Activated CD8-positive, alpha-beta memory T cell treated with anti-CD3 and anti-CD28 coated beads, Interleukin-2, amount 10 ng/mL, durations not matched to agents 7 days and 5 days (primary cell): ENCODE measurements at places on chromosomes 16 and 17.
A peak's percentile ranks its signal among the peaks of the same experiment; 100 is the strongest.

- no peak for DNase-seq
These were observed 632 bp downstream of the BAIAP3 start for GRCh38 chr16:1333854-1334700.

DNA sequence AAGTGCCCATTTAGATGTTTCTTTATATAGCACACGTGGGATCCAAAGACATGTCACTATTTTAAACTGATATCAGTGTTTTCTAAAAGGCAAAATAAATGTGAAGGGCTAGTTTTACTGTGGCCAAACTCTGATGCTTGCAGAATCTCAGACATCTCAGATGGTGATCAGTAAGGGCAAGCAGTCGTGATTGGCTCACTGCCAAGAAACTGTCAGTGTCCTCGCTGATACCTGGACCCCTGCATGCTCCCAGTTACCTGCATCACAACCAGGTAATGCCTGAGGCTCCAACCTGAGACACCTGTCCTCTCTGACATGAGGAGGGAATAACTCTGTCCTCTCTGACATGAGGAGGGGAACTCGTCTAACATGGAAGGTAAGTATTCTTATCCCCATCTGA, 114.0 kb downstream of the SPECC1 start:
- DNase-seq: no peak

DNA sequence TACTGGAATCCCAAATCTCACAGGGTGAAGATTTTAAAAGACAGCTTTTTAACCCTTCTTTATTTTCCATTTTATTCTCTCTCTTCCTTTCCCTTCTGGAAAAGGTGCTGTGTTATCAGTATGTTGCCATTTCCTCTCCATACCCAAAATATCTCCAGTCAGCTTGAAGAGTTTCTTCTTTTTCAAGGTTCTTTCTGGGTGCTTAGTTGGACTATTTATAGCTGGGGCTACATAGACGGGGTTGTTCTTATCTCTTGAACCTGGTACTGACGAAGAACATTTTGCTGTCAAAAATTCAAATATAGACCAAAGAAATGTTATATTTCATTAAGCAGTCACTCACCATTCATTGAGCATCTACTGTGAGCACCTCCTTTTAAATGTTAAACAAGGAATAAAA, 48.6 kb downstream of the IST1 start:
- DNase-seq: no peak

- DNase-seq: no peak
These were observed 21.5 kb upstream of the SPN start for GRCh38 chr16:29641561-29641960.

GRCh38 chr16:3513892-3514583, 13.2 kb downstream of the CLUAP1 start:
- no peak for DNase-seq

DNA sequence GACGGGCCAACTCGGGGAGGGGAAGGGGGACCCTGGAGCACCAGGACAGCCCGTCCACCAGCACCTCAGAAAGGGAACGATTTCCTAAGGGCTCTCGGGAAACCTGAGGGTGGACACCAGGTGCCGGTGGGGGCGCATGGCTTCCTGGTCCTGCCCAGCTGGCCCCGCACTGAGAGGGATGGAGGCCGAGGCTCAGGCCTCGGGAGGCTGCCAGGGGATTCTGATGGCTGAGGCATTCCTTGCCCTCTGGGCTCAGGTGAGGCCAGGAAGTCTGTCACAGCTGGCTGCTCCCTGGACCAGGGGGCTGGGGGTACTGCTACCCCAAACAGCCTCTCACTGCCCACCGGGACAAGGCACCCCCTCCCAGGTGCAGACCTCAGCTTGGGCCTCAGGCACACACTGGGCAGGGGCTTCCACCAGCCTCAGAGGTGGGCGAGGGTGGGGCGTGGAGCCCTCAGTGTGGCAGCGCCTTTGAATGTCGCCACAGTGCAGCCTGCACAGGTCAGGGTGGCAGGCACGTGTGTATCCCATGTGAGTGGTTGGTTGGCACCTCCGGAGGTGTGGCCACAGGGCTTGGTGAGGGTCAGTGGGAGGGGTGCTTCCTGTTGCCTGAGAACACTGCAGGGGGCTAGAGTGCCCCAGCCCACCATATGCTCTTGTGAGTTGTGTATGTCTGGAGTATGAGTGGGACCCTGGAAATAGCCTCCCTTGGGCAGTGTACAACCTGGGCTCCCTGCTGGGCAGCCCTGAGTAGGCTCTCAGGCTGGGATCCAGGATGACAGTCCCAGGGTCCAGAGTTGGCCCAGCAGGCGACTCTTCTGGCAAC, 3.9 kb upstream of the FSCN2 start:
- no peak for DNase-seq

GRCh38 chr17:73657473-73658116, 13.3 kb upstream of the SDK2 start:
- DNase-seq: no peak

DNA sequence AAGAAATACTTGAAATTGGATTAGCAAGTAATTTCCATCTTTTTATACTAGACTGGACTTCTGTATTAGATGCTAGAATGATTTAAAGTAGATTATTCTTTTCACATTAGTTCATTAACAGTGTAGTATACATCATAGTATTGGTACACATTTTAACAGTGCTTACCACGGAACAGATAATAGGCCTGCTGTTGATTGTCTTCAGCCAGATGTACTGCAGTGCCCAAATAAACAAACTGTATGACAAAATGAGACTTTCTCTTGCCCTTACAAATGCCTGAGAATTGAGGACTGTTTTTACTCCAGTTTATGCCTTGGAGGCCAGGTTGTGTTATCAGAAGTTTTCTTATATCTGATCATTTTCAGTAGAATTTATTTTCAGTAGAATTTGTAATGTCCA, 631 bp downstream of the EVI2A start:
- DNase-seq: no peak

- no peak for DNase-seq
These were observed 31.9 kb downstream of the NMT1 start for GRCh38 chr17:45092911-45093430.

- DNase-seq: peak; percentile 63
These were observed 2.0 kb upstream of the VAMP2 start for GRCh38 chr17:8164815-8165131.

DNA sequence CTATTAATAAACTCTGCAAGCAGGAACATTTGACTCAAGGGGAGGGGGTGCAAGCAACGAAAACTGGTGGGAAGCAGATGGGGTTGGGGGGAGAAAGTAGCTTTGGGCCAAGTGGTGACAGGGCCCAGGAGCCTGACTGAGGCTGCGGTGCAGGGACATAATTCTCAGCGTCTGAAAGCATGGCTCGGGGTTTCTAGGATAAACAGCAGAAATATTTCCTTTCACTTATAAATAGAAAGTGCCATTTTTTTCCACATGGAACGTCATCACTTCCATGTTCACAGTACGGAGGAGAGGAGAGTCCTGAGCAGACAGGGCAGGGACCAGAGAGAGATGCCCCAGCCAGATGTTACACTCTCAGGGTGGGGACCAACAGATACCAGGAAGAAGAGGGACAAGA, 197.1 kb downstream of the ZFHX3 start:
- no peak for DNase-seq

- no peak for DNase-seq
These were observed 60.8 kb downstream of the COPRS start for GRCh38 chr17:31798205-31798724.

- DNase-seq: peak; percentile 80
These were observed 499 bp downstream of the PIP4K2B start for GRCh38 chr17:38798614-38799500.

GRCh38 chr16:87465306-87465705, 27.5 kb downstream of the ZCCHC14 start:
- no peak for DNase-seq

DNA sequence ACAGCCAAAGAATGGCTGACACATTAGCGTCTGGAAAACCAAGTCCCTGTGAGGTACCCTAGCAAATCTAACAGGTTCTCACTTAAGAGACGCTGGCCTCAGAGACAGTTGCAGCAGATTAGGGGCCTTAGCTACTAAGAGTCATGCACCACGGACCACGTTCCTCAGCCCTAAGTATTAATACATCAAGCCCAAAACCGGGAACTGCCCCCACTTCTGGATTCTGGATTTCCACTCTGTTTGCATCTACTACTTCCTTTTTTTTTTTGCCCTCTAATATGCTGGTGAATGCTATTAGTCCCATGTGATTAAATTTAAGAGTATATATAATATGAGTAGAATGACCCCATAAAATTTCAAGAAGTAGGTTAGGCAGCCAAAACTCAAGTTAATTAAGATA, 775 bp upstream of the TERB1 start:
- no peak for DNase-seq

GRCh38 chr16:66740533-66740932, 10.9 kb downstream of the DYNC1LI2 start:
- DNase-seq: no peak

DNA sequence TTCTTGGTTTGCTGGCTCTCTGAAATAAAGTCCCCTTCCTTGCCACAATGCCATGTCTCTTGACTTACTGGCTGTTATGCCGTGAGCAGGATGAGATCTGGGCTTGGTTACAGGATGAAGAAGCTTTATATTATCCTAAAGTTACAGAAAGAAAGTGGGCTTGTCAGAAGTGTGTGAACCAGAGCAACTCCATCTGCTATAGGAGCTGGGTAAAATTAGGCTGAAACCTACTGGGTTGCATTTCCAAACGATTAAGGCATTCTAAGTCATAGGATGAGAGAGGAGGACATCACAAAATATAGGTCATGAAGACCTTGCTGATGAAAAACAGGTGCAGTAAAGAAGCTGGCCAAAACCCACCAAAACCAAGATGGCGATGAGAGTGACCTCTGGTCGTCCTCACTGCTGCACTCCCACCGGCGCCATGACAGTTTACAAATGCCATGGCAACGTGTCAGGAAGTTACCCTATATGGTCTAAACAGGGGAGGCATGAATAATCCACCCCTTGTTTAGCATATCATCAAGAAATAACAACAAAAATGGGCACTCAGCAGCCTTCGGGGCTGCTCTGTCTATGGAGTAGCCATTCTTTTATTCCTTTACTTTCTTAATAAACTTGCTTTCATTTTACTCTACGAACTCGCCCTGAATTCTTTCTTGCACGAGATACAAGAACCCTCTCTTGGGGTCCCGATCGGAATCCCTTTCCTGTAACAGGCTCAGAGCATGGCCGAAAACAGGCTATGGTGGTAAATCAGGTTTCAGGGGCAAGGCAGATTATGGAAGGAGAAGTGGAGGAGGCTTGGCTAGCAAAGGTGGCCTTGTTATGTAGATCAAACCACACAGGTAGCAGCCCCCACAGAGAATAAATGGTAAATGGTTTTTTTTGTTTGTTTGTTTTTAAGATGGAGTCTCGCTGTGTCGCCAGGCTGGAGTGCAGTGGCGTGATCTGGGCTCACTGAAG, 81.3 kb upstream of the C16orf82 start:
- DNase-seq: no peak

GRCh38 chr17:75404223-75404730, 1.2 kb downstream of the GRB2 start:
- DNase-seq: peak; percentile 75

DNA sequence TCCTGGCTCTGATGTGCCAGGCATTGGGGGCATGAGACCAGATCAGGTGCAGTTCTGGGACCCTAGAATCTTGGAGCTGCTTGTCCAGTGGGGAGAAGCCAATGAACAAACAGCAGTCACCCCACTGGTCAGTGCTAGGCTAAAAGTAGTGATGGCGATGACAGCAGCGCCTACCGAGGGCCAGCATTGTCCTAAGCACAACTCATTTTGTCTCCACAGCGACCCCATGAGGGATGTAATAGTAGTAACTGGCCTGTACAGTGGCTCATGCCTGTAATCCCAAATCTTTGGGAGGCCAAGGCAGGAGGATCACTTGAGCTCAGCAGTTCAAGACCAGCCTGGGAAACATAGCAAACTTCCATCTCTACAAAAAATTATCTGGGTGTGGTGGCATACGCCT, 6.2 kb downstream of the SMCR8 start:
- no peak for DNase-seq

GRCh38 chr16:67029254-67030096, 526 bp downstream of the CBFB start:
- DNase-seq: peak; percentile 78

GRCh38 chr17:74217037-74217730, 3.8 kb downstream of the TTYH2 start:
- no peak for DNase-seq

DNA sequence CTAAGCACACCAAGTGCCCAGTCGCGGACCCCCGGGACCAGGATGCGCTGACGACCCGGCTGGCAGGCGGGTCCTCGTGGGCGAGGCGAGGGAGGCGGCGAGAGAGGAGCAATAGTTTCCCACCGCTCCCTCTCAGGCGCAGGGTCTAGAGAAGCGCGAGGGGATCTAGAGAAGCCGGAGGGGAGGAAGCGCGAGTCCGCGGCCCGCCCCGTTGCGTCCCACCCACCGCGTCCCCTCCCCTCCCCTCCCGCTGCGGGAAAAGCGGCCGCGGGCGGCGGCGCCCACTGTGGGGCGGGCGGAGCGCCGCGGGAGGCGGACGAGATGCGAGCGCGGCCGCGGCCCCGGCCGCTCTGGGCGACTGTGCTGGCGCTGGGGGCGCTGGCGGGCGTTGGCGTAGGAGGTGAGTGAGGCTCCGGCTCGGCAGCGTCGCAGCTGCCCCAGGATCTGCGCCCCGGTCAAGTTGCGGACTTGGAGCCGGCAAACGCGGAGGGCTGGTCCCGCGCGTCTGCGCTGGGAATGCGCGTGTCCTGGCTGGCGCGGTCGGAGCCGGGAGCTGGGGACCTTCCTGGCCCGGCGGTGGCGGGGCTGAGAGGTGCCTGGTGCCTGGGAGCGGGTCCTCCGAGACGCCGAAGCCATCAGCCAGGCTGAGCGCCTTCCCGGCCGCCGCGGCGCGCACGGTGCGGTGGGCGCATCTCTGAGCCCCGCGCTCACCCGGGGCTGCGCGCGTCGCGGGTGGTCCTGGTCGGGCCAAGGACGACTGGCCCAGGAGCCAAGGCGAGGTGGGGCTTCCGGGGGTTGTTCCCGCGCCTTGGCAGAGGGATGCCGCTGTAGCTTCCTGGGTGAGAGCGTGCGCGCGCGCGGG, at the start of gene ITGB3:
TSS of gene ITGB3 (plus strand) at position 287 of the 862 bp plus-strand sequence. CDS start at position 322, 35 bp downstream.
- DNase-seq: peak; percentile 79

DNA sequence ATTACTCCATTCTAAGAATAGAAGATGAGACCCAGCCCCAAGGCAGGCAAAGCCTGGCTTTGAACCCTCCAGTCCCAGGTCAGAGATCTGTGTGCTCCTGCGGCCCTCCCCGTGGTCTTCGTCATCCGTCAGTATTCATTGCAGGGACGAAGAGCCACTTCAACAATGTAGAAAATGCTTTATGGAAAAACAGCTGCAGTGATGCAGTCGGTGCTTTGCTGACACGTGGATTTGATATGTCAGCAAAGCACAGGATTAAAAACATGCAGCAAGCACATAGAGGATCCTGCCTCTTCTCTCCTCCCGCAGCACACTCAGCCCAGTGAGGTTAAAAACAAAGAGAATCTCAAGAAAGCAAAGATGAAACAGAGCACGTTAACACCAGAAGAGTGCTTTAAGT, 117.1 kb upstream of the AXIN2 start:
- no peak for DNase-seq

- DNase-seq: peak; percentile 43
These were observed 52.9 kb downstream of the MMD start for GRCh38 chr17:55368706-55369105.

GRCh38 chr16:14641926-14642325, 9.2 kb downstream of the BFAR start:
- DNase-seq: no peak
